ENCODE measurements at places on chromosomes 6 and 20.
A peak's percentile ranks its signal among the peaks of the same experiment; 100 is the strongest.

GRCh38 chr6:20175810-20176410, 36.4 kb downstream of the MBOAT1 start:
- no peak for DNase-seq

GRCh38 chr20:64010711-64011237, 25.2 kb upstream of the C20orf204 start:
- DNase-seq = no peak

GRCh38 chr6:160775792-160776580, 73.9 kb downstream of the PLG start:
- DNase-seq = no peak

DNA sequence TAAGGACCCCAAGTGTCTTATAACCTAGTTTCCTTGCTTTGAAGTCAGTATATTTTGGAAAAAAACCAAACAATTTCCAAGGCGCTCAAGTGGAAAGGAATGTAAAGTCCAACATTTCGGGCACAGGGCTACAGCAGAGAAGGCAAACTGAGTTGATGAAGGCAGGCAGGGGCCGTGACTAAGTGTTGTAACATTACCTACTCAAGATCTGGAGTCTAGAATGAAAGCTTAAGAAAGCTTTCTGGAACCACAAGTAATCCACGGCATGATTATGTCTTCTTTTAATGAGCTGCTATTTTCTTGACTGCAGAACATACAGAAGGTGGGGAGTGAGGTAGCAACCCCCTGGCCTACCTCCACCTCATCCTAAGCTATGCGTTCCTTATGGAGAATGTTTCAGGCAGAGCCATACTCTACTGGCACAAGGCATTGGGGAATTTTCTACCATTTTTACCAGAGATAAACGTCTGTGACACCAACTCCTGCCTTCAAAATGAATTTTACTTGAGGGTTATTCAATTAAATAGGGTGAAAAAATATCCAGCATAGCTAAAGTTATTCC, 4.3 kb downstream of the PPP1R10 start:
- peak; percentile 38 for DNase-seq

- no peak for DNase-seq
These were observed 31.6 kb upstream of the CCN2 start for GRCh38 chr6:131982740-131983259.

DNA sequence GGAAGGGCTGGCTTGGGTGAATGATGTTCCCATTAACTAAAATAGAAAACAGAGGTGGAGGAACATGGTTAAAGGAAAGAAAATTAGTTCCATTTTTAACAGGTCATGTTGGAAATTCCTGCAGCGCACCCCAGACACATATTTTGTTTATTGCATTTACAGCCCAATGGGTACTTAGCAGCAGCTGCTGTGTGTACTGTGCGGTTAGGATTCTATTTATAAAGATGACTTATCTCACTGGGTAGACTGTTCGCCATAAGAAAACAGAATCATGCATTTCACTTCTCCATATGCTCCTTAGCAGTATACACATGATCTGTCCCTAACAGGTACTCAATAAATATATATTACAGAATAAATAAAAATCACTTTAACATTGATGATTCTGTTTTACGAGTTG, 135.8 kb downstream of the SLC35F1 start:
- DNase-seq = no peak

GRCh38 chr6:144653885-144654505, 368.9 kb downstream of the UTRN start:
- no peak for DNase-seq

DNA sequence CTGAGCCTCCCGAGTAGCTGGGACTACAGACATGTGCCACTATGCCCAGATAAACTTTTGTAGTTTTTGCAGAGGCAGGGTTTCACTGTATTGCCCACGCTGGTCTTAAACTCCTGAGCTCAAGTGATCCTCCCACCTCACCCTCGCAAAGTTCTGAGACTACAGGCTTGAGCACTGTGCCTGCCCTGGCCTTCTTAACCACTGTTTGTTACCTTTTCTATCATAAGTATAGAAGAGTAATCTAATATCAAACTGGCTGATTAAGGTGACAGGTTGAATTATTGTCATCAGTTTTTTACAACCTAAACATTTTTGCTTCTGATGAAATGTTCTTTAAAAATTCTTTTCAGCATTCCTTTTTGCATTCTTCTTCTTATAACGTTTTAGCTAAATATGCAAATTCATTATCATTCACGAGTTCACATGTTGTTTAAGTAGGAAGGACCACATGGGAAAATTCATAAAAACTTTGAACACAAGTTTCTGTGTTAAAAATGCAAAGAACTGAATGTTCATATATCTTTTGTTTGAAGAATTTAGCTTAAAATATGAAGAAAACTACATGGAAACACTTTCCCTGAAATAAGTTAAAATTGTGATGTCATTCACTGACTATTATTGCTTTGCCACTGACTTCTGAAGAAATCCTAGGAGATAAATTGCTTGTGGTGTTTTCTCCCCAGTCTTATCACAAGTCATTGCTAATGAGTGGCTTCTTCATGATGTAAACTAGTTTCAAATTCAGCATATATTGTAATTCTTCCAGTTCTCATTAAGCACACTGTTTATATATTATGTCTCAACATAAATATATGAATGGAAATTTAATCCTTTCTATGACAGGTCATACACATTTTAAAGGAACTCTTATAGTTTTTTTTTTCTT, 106.7 kb downstream of the ADGRB3 start:
- DNase-seq = no peak

GRCh38 chr6:128710315-128710714, 172.6 kb upstream of the LAMA2 start:
- DNase-seq = no peak

DNA sequence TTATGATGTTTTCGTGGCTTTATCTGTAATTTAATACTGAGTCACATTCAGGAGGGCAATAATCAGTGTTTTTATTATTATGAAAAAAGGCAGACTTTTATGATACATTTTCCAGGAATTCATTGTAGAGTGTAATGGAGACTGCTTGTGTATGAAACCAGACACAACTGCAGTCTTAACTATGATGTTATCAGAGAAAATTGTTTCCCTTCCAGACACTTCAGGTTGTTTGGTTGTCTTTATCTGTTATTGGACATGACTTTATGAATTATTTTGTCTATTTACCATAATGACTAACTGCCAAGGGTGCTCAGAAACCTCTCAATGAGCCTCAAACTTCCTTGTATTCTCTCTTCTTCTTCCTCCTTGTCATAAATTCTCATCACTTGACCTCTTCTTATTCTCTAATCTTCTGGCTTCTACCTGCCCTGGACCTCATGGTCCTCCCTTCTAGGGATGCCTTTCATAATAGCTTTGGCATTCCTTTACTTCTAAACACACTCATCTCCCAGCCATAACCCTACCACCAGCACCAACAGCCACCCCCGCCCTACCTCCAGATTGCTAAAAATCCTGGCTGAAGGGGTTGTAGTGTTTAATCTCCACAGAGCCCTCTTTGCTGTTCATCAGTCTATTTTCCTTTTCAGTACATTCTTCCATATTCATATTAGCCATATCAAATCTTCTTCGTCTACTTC, 492.5 kb downstream of the CDKAL1 start:
- no peak for DNase-seq

DNA sequence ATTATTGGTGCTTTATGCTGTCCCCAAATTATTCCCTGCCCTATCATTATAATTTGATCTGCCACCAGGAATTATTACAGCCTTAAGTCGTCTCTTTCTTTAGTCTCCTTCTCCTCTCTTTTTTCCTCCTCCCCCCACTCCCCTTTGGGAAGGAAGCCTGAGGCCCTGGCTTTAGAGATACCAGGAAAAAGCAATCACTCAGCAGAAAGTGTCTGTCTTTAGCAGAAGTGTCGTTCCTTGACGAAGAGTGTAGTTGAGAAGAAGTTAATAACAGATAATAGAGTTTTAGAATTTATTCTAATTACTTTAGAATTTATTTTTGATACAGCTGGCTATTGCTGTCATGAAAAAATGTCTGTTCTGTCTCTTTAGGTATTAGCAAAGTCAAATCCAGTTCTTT, 16.5 kb downstream of the LIN28B start:
- DNase-seq = no peak

DNA sequence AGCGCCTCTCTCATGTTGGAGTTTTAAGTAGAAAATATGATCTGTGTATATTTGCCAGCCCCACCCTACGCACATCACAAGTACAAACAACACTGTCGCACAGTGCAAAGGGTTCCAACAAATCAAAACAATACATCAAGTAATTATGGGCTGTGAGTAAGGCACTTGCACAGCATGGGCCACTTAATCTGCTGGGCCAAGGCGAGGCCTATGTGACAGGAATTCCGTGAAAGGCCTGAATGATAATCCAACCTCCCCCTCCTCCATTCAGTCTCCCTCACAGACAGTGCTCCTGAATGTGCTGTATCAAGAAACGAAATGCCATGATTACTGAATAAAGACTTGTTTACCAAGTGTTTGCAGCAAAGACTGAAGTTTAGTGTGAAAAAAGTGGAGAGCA, 130.1 kb upstream of the SLC2A12 start:
- no peak for DNase-seq

DNA sequence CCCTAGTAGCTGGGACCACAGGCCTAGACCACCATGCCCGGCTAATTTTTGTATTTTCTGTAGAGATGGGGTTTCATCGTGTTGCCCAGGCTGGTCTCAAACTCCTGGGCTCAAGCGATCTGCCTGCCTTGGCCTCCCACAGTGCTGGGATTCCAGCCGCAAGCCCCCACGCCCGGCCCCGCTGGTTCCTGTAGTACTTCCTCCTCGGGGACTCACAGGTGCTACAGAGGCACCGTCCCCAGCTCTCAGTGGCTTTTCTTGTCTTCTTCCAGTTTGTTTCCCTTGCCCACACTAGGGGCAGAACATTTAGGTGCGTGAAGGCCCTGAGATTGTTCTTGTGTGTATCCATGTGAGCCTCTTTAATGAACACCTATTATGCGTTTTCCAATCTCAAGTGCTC, 773 bp upstream of the ZBP1 start:
- DNase-seq = no peak

GRCh38 chr6:139327038-139327437, 35.2 kb upstream of the TXLNB start:
- no peak for DNase-seq

- no peak for DNase-seq
These were observed 164.0 kb downstream of the TBC1D7 start for GRCh38 chr6:13164291-13164690.

DNA sequence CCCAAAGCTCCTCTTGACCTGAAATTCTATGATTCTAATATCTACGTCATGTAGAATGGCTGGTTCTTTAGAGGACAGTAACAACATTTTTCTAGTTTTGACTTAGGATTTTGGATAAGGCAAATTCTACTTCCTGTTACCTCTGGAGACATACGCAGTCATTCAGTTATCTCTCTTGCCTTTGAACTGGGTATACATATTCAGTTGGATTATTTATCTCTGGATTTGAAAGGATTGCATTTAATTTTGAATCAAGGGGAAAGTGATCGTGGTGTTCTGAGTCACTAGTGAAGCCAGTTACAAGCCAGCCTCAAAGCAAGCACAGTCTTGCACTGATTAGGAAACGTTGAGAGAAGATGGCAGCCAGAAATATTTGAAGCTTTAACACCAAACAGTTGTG, 35.3 kb upstream of the BCAS1 start:
- DNase-seq = no peak

DNA sequence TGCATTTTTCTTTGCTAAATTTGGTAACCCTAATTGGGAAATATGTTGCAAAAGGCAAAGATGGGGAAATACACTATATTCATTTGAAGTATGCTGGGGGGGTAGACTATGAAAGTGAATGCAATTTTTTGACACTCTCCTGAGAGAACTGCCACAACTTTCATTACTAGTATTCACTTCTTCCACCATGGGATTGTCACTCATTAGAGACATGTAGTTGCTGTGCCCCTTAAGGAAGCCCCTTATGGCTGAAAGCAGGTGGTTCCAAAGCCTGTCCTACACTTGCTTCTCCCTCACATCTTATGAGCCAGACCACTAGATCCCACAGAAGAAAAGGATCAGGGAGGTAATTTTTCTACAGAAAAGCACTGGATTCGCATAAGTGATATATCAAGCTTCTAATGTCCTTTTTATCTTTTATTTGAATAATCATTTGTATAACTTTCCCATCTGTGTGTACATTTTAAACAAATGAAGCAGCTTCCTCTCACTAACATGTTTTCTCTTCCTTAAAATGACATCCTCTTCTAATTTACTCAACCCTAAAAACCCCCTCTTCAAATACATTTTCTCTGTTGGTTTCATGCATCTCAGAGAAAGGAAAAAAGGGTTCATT, 83.8 kb downstream of the GCLC start:
- no peak for DNase-seq

DNA sequence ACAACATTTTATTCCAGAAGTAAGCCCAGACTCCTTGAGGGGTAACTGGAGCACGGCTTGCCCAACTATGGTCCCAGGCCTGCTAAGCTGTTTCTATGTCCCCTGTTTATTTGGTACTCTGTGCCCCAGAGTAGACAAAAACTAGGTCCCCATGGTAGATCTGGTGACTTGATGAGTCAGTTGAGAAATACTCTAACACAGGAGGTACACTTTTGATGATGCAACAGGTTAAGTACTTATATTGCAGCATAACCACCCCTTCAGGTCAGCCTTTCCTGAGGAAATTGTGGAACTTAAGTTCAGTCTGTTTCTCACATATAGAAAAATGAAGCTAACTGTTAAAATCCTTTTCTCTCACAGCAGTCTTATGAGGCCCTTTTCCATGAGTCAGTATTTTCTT, 19.6 kb downstream of the TTPAL start:
- DNase-seq = peak; percentile 38

DNA sequence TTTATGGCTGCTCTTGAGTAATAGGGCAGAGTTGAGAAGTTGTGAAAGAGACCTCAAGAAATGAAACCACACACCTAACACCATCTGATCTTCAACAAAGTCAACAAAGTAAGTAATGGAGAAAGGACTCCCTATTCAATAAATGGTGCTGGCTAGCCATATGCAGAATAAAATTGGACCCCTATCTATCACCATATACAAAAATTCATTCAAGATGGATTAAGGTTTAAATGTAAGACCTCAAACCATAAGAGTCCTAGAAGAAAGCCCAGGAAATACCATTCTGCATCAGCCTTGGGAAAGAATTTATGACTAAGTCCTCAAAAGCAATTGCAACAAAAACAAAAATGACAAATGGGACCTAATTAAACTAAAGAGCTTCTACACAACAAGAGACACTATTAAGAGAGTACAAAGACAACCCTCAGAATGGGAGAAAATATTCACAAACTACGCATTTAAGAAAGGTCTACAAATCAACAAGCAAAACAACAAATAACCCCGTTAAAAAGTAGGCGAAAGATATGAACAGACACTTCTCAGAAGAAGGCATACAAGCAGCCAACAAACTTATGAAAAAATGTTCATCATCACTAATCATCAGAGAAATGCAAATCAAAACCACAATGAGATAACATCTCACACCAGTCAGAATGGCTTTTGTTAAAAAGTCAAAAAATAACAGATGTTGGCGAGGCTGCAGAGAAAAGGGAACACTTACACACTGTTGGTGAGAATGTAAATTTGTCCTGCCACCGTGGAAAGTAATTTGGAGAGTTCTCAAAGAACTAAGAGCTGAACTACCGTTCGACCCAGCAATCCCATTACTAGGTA, 4.0 kb downstream of the MAP3K5 start:
- no peak for DNase-seq
